ENCODE measurements at places on chromosomes 13 and 19.

- peaks cover 28% of the 10 kb centered on the region for H3K27me3 ChIP-seq
- DNase-seq: no peak
- H3K4me1 ChIP-seq: peaks cover 4% of the 10 kb centered on the region
- no peak overlapping the region for H3K4me3 ChIP-seq
- H3K27ac ChIP-seq: no peak overlapping the region
Measured at GRCh38 chr13:101146101-101146898, 270.0 kb downstream of the NALCN start.

DNA sequence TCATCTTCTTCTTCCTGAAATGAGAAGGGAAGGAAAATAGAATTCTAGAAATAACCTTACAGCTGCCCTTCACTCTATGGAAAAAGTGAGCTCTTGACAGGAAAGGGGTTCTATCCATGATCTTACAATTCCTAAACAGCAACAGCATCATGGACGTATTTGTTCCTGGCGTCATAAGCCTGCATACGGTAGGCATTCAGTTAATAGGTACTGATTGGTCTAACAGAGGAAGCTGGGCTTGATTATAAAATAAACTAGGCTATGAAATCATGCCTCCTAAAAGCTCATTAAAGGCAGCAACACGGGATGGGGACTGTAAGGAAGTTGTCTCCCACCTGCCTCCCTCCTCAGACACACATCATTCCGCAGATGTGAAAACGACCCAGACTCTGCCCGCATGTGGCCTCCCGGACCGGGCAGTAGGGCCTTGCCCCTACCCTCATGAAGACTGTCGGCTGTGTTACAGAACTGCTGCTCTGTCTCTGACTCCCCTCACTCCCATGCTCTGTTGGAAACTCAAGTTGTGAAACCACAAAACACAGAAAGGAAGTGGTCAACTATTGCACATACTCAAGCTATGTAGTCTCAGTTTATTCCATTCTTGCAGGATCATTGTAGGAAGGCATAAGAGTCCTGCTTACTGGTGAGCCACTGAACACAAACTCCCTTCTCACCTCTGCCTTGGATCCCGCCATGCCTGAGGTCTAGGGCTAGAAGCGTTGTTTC, 129.8 kb downstream of the DLEU7 start:
- H3K4me3 ChIP-seq: no peak overlapping the region
- H3K4me1 ChIP-seq: peaks cover 19% of the 10 kb centered on the region
- no peak for DNase-seq
- no peaks in the 10 kb centered on the region for H3K27me3 ChIP-seq

DNA sequence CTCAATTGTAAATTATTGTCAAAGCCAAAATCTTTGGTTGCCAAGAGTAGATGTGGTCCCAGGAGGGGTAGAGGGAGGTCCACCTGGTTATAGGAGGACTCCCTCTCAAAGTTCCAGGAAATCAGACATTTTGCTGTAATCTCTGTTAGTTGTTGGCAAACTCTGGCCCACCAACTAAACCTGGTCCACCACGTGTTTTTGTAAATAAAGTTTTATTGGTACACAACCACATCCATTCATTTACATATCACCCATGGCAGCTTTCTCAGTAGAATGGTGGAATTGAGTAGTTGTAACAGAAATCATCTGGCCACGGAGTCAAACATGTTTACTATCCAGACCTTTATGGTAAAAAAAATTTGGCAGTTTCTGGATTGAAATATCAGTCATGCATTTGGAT, 70.6 kb downstream of the ZNF557 start:
- H3K27ac ChIP-seq: no peak overlapping the region
- H3K4me1 ChIP-seq: no peaks in the 10 kb centered on the region
- H3K36me3 ChIP-seq: peaks cover 22% of the 10 kb centered on the region
- no peaks in the 10 kb centered on the region for H3K27me3 ChIP-seq
- no peak for DNase-seq

GRCh38 chr19:48171710-48172109, 1.2 kb downstream of the ZSWIM9 start:
- peak overlapping the region; percentile 99 for H3K4me3 ChIP-seq
- no peak overlapping the region for H3K27ac ChIP-seq
- no peak for DNase-seq
- H3K27me3 ChIP-seq: no peaks in the 10 kb centered on the region
- peaks cover 15% of the 10 kb centered on the region for H3K4me1 ChIP-seq

GRCh38 chr13:31435536-31435935, 235.8 kb downstream of the B3GLCT start:
- DNase-seq: no peak
- H3K27me3 ChIP-seq: peaks cover 33% of the 10 kb centered on the region
- H3K4me1 ChIP-seq: peaks cover 17% of the 10 kb centered on the region
- H3K36me3 ChIP-seq: no peaks in the 10 kb centered on the region
- H3K4me3 ChIP-seq: no peak overlapping the region

DNA sequence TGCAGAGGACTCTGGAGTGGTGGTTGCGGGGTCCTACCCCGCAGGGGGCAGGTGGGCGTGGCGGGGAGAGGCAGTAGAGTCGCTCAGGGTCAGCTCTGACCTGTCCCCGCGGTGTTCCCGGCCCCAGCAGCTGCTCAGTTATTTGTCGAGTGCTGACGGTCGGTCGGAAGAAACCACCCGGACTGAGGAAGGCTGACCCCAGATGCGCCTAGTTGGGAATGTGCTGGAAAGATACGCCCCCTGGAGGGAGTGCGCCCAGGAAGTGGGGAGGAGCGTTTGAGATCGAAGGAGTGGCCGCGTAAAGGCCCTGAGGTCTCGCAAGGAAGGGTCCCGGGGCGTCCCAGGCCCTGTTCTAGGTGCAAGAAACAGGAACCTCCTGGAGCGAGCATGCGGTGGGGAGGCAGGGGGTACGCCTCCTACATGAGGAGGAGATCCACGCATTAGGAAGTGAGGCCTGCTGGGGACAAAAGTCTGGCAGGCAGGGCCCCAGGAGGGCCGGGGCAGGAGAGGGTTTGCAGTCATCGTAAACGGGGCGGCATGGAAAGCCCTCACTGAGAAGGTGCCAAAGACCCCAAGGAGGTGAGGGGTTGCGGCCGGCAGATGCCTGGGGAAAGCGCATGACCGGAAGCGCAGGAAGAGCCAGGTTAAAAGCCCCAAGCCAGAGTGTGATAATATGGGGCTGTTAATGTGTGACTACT, 9.2 kb downstream of the CCDC8 start:
- H3K27ac ChIP-seq: peak overlapping the region; percentile 83
- H3K4me1 ChIP-seq: peaks cover 34% of the 10 kb centered on the region
- no peaks in the 10 kb centered on the region for H3K36me3 ChIP-seq
- peaks cover 17% of the 10 kb centered on the region for H3K27me3 ChIP-seq

GRCh38 chr13:102825400-102825799, 20.4 kb upstream of the ERCC5 start:
- H3K4me3 ChIP-seq: no peak overlapping the region
- H3K36me3 ChIP-seq: peaks cover 26% of the 10 kb centered on the region

DNA sequence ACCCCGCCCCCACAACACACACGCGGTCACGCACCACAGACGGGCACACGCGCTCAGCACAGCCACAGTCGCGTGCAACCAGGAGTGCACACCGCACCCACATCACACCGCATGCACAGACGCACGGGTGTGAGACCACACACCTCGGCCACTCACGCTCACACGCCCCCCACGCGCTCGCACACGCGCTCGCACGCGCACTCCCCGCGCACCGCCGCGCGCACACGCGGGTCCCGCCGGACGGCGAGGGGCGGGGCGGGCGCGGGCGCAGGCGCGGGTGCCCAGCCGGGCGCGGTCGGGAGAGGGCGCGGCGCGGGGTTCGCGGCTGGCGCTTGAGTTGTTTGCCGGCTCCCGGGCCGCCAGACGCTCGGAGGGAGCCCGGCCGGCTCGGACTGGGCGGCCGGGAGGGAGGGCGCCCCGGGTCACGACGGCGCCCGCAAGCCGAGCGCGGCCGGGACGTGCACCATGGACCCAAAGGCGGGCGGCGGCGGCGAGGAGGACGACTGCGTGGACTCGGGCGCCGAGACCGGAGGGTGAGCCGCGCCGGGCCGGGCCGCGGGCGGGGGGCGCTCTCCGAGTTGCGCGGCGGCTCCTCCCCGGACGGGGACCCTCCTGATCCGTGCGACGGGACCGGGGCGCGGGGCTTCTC, at the start of gene FAM124A:
FAM124A (plus strand) TSS at position 362 of the 649 bp plus-strand sequence; CDS start at position 466, 104 bp downstream.
- no peaks in the 10 kb centered on the region for H3K4me1 ChIP-seq
- peaks cover 70% of the 10 kb centered on the region for H3K27me3 ChIP-seq
- peaks cover 4% of the 10 kb centered on the region for H3K36me3 ChIP-seq

- H3K4me1 ChIP-seq: peaks cover 10% of the 10 kb centered on the region
- no peaks in the 10 kb centered on the region for H3K27me3 ChIP-seq
- H3K4me3 ChIP-seq: no peak overlapping the region
- no peaks in the 10 kb centered on the region for H3K36me3 ChIP-seq
- H3K27ac ChIP-seq: no peak overlapping the region
Measured at GRCh38 chr19:5031231-5032100, 62.6 kb downstream of the KDM4B start.

- H3K4me1 ChIP-seq: peaks cover 12% of the 10 kb centered on the region
- DNase-seq: no peak
- H3K27me3 ChIP-seq: no peaks in the 10 kb centered on the region
Measured at GRCh38 chr19:11452620-11453310, 17.3 kb downstream of the PRKCSH start.

DNA sequence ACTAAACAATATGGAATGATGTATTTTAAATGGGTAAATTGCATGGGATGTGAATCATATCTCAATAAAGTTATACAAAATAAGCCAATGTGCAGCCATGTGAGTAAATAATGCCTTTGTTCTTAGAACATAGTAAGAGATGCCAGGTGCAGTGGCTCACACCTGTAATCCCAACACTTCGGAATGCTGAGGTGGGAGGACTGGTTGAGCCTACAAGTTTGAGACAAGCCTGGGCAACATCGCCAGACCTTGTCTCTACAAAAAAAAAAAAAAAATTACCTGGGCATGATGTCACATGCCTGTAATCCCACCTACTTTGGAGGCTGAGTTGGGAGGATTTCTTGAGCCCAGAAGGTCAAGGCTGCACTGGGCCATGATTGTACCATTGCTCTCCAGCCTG, 230.7 kb downstream of the RFC3 start:
- no peaks in the 10 kb centered on the region for H3K27me3 ChIP-seq
- H3K27ac ChIP-seq: no peak overlapping the region
- no peaks in the 10 kb centered on the region for H3K36me3 ChIP-seq
- DNase-seq: no peak
- no peak overlapping the region for H3K4me3 ChIP-seq
- H3K4me1 ChIP-seq: no peaks in the 10 kb centered on the region
